ENCODE measurements at places on chromosomes 11 and 22.

GRCh38 chr11:59141673-59142460 lies 789 bp upstream of the FAM111A start:
- DNase-seq = no peak

GRCh38 chr11:861105-861479 lies 18.4 kb downstream of the TSPAN4 start:
- no peak for DNase-seq

DNA sequence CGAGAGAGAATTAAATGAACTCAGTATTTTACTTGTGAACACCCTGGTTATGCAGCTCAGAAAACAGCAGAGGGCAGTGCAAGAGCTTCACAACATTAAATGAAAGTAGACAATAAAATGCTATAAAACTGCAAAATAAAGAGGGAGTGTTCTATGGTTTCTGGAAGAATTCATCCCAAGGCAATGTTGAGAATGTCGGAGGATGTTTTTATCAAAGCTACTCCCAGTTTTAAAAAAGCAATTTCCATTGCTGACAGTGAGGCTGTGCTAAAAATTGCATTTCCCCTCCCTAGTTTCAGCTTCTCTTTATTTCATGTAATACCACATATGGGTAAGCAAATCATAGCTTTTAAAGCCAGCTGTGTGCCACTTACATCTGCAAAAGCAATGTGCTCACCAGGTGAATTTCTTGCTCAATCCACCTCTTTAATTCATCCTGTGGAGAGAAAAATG lies 296.8 kb downstream of the RAB38 start:
- DNase-seq = no peak

GRCh38 chr22:45976254-45977002 lies 534 bp downstream of the WNT7B start:
- no peak for DNase-seq

GRCh38 chr11:16070573-16070972 lies 285.8 kb downstream of the SOX6 start:
- no peak for DNase-seq

- DNase-seq = no peak
Measured at GRCh38 chr22:48896766-48897644, 930.7 kb downstream of the BRD1 start.

Data from LoVo (cell line).